ENCODE measurements at places on chromosomes 2 and 18.

DNA sequence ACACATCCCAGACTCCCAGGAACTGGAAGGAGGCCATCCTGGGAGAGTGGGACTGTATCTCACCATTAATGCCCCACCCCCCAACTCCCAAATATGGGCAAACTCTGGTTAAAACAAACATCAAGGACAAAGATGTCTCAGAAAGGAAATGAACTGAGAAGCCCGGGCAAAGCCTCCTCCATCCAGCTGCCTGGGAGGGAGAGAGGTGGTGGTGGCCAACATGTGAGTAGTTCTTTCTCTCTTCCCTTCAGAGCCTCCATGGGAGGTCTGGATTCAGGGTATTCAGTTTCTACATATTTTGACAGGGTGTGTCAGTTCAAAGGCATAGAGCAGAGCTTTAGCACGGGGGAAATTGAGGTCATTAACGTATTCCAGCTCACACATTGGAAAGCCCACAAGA is 57.5 kb downstream of the CXCR4 start:
- DNase-seq = no peak

DNA sequence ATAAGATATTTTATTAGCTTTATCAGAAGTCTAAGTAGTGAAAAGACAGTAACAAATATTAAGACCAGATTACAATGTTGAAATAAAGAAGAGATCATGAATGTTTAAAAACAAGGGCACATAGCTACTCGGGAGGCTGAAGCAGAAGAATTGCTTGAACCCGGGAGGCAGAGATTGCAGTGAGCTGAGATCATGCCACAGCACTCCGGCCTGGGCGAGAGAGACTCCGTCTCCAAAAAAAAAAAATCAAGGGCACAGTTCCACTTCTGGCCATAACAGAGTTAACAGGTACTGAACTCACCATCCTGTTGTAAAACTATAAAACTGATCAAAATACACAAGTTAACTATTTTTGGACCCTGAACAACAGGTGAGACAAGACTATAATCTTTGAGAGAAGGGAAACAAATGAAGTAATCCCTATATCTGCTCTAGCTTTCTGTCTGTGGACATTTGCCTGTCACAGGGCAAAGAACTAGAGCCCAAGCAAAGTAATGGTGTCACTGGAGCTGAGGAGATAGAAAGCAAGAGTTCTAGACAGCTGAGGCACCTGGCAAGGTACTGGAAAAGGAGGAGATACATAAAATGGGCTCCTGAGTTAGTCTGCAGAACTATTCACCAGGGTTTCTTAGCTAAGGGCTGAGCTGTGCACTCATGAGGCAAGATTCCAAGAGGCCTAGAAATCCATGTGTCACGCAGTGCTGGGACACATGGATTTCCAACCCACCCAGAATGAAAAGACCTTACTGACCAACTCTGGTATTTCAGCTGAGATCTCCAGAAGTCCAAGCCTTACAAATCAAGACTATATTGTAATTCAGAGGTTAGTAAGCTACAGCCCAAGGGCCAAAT is 15.2 kb downstream of the MMADHC start:
- no peak for DNase-seq

DNA sequence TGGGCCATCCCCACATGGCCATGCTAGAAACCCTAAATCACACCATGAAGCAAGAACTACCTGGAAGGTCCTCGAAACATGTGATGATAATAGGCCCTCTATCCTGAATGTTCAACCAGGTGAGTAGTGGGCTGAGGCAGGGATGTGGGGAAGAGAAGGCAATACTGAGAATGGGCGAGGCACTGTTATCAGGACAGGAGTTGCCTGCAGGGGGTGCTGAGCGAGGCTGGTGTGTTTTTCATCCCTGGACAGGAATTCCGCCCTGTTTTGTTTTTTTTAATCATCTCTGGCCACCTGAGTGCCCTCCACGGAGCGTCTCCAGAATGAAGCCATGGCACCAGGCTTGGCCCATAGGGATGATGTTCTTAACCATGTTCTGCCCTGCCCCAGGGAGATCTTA is 103.0 kb upstream of the SOX11 start:
- DNase-seq = no peak

DNA sequence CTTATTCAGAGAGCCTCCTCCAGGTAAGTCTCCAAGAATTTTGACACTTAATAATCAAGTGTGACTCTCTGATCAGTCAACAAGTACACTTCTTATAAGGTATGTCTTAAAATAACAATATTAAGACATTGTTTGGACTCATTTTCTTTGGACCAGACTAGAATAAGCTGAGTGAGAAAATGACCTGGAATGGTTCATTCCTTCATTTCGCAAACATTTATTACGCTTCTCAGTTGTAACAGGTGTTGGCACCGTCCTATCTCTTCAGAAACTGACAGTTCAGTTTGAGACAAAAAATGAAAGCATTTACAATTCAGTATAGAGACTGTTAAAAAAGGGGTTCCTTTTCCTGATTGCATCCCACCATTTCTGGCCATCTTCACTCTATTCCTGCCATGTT is 46.6 kb downstream of the TSPYL6 start:
- DNase-seq = no peak

DNA sequence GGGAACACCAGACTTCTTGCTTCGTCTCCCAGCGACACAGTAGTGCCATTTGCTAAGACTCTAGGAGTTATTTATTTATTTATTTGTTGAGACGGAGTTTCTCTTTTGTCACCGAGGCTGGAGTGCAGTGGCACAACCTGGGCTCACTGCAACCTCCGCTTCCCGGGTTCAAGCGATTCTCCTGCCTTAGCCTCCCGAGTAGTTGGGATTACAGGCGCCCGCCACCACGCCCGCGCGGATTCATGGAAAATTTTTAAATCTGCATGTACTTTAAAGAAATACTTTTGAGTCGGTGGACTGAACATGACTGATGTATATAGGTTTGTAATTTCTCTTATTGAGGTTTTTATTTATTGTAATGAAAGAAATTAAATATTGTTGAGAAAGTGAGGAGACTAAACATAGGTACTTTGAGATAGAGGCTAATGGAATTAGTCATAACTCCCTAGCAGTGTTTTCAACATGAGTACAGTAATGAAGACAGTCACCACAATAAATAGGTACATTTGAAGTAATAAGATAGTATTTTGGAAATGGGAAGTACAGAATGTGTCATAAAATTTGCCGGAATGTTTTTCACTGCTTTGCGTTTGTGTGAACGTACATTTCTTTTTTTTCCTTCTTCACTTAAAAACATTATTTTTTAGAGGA is 983 bp downstream of the MTX2 start:
- no peak for DNase-seq

GRCh38 chr2:232376260-232376659 is 2.3 kb upstream of the ALPP start:
- DNase-seq = no peak

GRCh38 chr2:60936757-60937156 is 55.4 kb downstream of the REL start:
- no peak for DNase-seq

GRCh38 chr18:49072940-49073339 is 122.2 kb upstream of the SMAD7 start:
- no peak for DNase-seq

DNA sequence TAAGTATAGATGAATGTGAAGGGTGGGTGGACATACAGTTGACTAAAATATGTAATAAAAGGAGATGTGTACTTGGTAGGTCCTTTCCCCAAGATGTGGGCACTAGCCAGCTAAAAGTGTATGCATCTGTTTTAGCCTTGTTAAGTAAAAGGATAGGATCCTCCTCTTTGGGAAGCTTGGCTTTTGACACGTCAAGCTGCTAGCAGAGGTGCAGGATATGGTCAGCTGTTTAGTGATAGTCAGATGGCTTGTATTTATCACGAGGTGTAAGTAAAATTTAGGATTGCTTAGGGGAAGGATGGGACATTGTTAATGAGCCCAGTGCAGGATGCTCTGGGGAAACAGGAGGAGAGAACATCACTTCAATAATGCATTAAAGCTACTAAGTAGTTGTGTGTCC is 1.5 kb downstream of the MFSD6 start:
- no peak for DNase-seq

GRCh38 chr2:237509151-237509550 is 22.1 kb downstream of the MLPH start:
- DNase-seq = no peak

DNA sequence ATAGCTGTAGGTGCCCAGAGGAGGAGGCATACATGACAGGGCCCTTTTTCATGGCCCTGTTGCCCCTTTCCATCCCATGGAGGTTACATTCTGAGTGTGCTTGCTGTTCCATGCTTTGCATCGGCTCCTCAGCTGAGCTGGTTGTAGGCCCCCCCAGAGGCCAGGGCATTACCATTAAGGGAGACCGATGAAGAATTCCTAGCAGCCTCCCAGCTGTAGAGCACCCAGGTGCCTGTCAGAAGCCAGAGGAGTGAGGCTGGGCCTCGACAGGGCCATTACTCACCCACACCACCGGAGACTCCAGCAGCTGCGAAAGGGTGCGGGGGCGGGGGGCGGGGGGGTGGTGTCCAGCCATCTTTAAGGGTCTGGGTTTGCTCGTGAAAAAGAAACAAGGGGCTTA is 72.2 kb downstream of the GALNT14 start:
- no peak for DNase-seq

GRCh38 chr2:40004336-40004735 is 225.3 kb upstream of the THUMPD2 start:
- DNase-seq = no peak

DNA sequence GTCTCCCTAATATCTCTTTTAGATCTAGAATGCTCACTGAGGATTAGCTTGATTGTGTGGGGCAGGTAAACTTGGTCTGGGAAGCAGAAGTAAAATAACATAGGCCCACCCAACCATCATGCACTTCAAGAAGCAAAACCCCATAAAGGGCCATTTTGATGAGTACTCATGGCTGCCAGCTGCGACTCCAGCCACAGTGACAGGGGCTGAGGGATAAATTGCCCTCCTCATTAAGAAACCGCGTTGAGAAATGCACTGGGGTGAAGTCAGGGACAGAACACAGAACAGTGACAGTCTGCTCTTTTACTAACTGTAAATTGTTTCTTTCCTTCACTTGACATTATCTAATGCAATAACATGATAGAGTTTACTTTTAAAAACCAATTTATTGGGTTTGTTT is 60.2 kb downstream of the RND3 start:
- DNase-seq = no peak

DNA sequence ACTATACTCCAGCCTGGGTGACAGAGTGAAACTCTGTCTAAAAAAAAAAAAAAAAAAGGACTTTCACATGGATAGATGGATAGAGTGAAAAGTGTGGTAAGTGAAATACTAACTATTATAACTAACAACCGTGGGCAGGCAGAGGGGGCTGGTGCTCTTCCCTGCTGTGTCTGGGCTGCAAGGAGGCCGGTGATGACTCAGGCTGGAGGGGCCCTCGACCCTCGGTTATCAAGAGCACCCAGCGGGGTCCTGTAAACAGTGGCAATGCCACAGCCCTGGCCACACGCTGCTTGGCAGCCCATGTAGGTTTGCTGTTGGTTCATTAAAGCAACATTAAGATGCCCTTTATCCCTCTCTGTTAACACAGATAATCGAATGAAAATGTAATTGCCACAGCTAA is 184.8 kb upstream of the RAB12 start:
- DNase-seq = no peak

DNA sequence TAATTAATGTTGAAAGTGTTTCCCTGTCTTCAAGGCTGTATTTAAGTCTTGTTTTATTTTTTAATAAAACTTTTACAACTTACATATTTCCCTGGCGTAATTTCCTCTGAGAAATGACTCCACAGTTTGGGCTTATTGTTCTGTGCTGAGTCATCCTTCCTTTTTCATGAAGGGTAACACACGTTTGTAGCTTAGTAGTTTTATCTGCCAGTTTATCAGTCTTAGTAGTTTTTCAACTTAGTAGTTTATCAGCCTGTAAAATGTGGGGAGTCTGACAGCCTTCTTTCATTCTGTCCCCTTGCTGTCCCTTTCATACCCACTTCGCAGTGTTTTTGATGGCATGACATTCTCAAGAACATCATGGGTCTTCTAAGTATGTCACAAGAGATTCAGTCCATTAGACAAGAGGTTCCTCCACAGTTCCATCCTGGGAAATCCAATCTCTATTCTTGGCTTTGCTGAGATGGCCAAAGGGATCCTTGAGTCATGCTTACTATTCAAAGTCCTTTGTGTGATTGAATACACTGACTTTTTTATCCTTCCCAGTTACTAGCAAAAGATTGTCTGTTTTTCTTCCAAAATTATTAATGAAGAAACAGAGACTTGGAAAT is 60.0 kb upstream of the SGPP2 start:
- DNase-seq = no peak

DNA sequence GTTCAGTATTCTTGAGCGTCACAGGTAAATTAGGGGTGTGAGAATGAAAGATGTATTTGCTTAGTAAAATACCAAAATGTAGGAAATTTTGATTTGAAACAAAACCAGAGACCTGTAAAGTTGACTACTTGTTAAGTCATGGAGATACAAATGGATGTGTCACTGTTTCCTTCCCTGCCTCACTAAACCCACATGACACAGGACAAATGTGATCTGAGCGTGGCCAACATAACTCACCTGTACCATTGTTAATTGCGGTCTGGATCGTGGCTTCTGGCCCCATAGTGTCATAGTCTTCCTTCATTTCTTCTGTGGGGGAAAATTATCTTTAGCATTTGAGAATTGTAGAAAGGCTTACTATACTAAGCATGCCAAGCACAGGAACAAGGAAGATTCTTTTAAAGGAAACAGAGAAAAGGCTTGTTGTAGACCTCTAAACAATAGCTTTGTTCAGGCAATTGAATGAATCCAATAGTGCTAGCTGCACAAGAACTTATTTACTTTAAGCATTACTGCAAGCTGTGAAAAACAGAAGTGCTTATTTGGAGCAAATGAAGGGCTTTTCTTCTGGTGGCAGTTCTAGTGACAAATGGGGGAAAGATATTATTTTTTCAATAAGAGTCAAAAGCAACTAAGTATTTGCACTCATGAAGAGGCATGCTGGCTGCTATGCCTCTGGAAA is 95.2 kb downstream of the ZEB2 start:
- peak; percentile 89 for DNase-seq

- no peak for DNase-seq
These were observed 161.6 kb downstream of the LCLAT1 start for GRCh38 chr2:30608643-30609042.

DNA sequence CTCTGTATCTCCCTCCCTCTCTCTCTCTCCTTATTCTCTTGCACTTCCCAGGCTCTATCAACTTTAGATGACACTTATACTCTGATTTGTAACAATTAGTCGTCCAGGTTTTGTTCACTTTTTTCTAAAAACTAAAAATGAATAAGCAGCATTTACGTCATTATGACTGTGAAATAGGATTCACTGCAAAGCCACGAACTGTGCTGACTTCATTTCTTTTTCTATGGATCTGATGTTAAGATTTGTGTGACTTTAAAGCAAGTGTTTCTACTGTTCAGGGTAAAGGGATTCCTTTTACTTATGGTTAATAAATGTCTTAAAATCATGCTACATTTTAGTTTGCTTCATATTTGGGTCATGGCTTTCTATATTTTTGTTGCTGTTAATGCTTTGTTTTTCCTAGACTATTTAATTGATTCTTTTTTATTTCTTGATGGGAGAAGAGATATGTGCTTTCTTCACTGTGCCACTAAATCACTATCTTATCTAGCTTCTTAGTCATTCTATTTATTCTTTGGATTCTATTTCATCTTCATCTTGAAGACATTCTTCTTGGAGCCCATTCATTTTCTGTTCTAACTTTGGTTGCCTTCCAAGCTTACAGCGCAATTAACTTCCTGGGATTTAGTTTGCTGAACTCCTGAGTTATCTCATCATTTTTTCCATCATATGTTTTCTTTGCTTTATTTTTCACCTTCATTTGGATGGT is 480.4 kb upstream of the TRIB2 start:
- no peak for DNase-seq
